ENCODE measurements at places on chromosomes 7 and 10.
A peak's percentile ranks its signal among the peaks of the same experiment; 100 is the strongest.

DNA sequence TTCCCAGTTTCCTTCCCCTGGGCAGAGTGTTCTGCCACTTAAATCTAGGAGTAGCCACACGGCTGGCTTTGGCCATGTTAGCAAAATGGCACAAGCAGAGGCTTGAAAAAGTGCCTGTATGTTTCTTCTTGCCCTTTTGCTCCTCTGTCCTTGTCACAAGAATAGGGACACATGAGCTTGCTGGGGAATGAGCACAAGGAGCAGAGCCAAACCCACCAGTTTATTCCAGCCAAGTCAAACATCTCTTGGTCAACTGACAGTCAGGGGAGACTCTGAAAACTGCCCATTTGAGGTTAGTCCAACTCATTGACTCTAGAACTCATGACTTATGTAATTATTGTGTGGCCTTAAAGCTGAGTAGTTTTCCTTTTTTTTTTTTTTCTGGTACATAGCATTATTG lies 739.7 kb upstream of the FZD8 start:
- DNase-seq, result no peak

GRCh38 chr7:141884539-141885225 lies 31.5 kb upstream of the OR9A4 start:
- DNase-seq, result no peak

GRCh38 chr7:145915679-145916078 lies 200.9 kb upstream of the CNTNAP2 start:
- DNase-seq, result no peak

- no peak for DNase-seq
Observed at GRCh38 chr7:29434380-29434768, 129.3 kb upstream of the PRR15 start.

DNA sequence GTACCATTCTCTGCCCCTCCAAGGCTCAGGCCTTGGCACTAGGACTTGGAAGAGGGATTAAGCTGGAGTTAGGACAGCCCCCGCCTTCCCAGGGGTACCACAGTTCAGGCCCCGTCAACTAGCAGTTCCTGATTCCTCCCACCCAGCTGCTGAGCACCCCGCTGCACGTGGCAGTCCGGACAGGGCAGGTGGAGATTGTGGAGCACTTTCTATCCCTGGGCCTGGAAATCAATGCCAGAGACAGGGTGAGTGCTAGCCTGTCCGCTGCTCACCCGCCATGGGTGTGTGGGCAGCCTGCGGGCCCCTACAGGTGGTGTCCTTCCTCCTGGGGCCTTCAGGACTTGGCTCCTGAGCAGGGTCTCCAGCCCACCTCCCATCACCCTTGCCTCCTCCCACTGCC lies 2.0 kb upstream of the HOGA1 start:
- DNase-seq, result no peak

DNA sequence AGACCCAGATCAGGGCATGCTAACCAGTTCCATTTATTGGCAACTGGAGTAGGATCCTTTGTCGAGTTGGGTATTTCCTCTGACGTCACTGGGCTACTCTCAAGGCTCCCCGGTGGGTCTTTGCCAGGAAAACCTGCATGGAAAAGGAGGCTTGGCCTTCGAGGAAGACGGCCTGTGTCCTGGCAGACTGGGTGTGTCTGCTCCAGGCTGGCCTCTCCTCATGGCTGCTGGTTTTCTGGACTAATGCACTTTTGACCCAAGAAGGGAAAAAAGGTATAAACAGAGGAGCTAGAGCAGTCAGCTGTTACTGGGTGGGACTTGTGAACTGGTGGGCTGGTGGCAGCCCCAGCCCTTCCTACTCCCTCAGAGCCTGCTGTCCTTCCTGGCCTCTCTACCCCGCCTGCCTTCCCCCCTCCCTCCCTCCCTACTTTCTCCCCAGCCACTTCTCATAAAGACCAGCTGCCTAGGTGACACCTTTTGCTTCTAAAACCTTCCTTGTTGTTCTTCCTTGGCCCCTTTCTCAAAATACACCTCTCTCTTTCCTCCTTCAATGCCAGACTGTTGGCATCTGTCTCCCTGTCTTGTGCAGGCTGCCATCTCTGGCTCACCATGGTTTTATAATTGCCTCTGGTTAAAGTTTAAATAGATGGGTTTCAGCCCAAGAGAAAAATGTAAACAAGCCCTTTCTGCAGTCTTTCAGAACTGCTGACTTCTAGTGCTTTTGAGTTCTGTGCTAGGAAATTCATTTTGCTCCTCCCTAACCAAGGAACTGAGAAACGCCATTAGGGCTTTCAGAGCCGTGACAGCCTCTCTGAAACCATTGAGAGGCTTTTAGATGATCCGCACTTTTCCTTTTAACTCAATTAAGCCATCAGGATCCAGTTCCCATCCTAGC lies 101.8 kb upstream of the MKLN1 start:
- no peak for DNase-seq

GRCh38 chr10:72466018-72466417 lies 111.3 kb upstream of the DNAJB12 start:
- DNase-seq, result no peak

GRCh38 chr7:40324914-40325313 lies 190.1 kb downstream of the SUGCT start:
- no peak for DNase-seq

DNA sequence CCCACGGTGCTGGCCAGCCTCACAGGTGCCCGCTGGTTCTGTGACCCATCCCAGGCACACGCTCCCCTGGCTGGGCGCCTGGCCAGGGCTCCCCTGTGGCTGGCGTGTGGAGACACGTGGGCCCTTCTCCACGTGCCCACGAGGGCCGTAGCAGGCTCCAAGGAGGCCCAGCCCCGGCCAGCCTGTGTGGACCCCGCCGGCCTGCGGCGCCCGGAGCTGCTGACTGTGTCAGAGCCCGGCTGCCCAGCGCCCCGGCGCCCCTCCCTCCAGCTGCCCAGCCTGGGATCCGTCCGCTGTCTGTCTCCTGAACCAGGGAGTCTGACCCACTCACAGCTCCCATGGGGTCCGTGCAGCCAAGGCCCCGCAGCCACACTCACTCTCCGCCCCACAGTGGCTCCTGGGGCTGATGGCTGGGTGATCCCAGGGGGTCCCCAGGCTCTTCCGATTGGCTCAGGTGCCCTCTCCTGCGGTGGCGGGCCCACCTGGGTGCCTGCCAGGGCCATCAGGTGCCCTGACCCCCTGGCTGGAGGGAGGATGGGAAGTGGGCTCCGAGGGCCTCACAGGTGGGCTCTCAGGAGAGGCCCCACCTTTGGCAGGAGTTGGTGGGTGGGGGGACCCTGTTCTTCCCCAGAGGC lies 9.6 kb downstream of the TMEM184A start:
- no peak for DNase-seq

GRCh38 chr10:97539523-97540200 lies 32.9 kb upstream of the ANKRD2 start:
- DNase-seq, result no peak

DNA sequence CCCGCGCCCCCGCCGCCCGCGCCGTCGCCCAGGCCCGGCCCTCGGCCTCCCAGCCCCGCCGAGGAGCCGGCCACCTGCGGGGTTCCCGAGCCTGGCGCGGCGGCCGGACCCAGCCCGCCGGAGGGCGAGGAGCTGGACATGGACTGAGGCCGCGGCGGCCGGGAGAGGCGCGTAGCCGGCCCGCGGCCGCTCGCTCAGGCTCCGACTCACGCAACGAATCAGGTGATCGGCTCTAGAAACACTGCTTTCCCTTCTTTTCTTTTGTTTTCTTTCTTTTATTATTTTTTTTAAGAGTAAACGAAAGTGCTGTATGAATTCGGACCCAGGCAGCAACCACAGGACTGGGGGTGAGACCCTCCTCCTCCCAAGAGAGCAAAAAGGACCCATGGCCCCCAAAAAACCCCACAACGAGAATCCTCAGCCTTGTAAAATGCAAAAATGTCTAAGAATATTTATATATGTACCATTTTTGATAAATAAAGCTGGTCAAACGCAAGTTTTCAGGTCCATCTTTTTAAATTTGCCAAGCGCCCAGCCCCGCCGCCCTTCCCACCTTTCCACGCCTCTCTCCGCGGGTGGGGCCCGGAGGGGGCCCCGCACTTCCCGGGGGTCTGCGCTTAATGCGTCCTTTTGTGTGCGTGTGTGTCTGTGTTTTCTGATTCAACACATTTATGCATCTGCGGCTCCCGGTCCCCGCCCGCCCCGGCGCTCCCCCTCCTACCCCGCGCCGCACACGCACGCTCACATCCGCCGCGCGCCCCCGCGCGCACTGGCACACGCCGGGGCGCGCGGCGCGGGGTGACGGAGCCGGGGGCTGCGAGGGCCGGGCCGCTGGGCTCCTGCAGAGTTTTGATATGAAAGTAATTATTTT lies 4.4 kb downstream of the UNCX start:
- DNase-seq, result no peak

- peak; percentile 7 for DNase-seq
Observed at GRCh38 chr7:18087026-18087686, 59.5 kb upstream of the PRPS1L1 start.

DNA sequence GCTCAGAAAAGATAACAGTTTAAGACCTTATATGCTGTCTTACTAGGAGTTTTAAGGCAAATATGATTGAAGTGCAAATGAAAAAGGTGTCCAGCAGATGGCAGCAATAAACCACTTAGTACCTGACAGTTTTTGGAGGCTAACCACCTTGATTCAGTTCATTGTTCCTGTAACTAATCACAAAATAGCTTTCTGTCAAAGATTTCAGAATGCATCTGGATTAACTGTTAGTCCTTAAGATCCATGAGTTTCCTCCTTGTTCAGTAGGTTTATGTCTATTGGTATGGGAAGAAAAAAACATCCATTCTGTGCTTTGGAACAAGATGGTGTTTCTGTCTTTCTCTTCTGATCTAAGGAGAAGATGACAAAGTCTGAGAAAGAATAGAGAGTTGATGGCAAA lies 46.6 kb downstream of the CCSER2 start:
- peak; percentile 43 for DNase-seq
